ENCODE measurements at places on chromosomes 13 and 19.

- DNase-seq = no peak
Observed at GRCh38 chr13:108974686-108975085, 345.3 kb downstream of the MYO16 start.

GRCh38 chr13:70203661-70204229, 95.5 kb upstream of the KLHL1 start:
- DNase-seq = no peak

GRCh38 chr19:2661615-2662014, 40.9 kb downstream of the GNG7 start:
- DNase-seq = no peak

DNA sequence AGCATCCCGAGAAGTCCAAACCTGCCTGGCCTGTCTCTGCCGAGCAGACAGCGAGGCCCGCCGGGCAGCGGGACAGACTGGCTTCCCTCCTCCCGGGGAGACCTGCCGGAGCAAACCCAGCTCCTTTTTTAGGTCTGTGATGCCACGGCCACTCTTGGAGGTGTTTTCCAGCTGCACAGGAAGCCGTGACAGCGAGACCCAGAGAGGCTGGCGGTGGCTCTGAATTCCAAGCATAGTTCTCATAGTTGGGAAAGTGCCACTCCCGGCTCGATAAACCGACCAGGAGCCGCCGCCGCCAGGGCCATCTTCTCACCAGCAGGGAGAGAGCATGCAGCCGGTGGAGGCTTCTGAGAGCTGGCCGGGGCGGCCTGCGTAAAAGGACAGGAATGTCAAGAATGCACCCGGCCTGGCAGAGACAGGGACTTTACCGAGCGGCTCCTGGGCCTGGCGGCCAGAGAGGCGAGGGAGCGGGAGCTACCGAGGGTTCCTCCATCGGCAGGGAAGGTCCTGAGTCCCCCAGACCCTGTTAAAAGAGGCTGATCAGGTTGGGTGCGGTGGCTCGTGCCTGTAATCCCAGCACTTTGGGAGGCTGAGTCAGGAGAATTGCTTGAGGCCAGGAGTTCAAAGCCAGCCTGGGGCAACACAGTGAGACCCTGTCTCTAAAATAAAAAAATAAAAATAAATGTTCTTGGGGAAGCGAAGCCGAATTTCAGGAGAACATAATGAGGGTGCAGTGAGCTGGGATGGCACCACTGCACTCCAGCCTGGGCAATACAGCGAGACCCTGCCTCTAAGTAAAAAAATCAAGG, 64.9 kb downstream of the GADD45B start:
- DNase-seq = no peak

- DNase-seq = no peak
Observed at GRCh38 chr13:59112221-59112718, 1051.5 kb downstream of the DIAPH3 start.

GRCh38 chr19:13844130-13844631, 32.8 kb upstream of the NANOS3 start:
- DNase-seq = no peak

DNA sequence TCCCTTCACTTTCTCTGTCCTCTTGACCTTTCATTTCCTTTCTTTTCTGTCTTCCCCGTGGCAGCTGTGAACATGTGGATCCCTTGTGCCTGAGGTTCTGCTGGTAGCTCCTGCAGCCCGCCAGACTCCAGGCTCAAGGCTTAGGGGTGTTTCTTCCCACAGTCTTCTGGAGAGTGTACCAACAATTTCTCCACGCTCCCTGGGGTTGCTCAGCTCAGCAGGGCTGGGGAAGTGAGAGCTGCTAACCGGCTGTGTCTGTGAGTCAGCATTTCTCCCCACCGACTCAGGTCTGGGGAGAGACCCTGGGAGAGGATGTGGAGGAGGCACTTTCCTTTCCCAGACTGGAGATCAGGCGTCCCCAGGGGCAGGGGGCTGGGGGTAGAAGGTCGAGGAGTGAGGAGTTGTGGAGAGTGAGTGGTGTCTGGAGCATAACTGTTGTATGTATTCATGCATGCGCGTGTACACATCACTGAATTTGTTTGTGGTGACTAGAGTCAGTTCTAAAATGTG, 193.6 kb downstream of the KCNRG start:
- no peak for DNase-seq

GRCh38 chr19:37941782-37942515, 34.9 kb downstream of the SIPA1L3 start:
- DNase-seq = no peak

DNA sequence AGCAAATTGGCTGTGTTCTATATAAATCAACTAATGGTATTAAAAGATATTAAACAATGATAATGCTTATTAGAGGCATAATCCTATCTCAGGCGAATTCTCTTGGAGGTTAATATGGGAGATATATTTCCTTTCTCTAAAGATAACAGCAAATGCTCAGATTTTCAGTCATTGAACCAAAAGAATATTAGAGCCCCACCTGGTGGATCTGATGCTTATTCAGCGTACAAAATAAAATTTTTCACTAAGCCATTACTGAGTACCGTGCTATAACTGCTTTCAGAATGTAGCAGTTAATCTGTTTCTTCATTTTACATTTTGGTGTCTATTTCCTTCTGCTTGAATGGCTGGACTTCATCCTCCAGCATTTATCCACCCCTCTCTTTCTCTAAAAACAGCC, 143.3 kb upstream of the IPO5 start:
- DNase-seq = no peak

GRCh38 chr19:30733826-30734550, 361.8 kb downstream of the ZNF536 start:
- DNase-seq = no peak

DNA sequence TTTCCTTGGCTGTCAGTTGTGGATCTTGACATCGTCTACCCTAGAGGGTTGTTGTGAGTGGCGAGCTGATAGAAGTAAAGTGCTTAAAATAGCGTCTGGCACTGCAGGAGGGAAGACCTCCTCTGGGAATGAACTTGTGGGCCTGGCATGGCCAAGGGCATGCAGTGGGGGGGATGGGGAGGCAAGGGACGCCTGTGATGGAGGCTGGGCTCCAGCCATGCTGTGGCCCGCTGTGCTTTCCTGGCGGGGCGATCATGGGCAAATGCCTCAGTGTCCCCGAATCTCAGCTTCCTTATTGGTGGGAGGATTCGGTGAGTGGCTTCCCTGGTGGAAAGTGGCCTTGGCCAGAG, 10.7 kb downstream of the CARM1 start:
- no peak for DNase-seq

GRCh38 chr19:16654140-16654539, 5.8 kb downstream of the SMIM7 start:
- DNase-seq = no peak

GRCh38 chr19:44626048-44626624, 12.8 kb downstream of the IGSF23 start:
- no peak for DNase-seq

DNA sequence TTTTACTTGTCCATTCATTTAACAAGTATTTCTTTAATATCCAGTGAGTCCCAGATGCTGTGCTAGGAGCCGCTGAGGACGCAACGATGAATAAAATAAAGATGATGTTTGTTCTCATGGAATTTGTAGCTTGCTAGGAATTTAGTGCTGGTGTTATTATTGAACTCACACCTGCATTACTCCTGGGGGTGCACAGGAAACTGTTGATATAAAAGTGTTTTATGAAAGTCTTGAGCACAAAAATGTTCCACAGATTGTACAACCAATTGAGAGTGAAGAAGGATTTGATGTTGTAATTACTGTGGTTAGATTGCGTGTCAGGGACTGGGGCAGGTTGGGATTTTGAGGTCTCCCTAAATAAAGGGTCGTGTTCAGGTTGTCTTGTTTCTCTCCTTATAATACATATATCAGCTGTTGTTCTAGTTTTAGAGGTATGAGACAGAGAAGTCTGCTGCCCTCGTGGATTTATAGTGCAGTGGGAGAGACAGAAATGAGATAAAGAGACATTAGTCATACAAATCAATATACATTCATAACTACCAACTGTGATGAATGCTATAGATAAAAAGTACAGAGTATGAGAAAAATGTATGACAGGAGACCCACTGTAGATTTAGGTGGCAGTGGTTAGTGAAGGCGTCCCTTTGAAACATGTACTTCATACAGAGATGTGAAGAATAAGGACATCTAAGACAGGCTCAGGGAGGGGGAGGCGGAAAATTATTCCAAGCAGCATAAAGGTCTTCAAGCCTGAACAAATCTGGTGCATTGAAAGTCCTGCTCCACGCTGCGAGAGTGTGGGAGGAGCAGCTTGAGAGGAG, 11.3 kb downstream of the CACNG6 start:
- no peak for DNase-seq

DNA sequence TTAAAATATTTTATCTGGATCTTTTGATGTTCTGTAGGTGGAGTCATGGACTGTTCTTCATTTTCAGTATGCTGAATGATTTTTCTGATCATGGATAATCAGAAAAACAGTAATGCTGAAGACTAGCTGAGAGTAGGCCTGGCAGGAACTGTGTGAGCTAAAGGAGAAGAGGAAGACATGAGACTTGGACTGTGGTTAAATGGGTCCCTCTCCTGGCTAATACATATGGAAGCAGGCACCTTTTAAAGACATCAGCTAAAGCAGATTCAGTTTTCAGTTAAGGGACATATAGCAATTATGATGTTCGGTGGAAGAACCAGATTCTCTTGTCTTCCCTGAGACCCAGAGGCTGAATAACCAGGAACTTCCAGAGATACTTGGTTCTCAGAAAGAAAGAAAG, 169.4 kb downstream of the OLFM4 start:
- DNase-seq = no peak

GRCh38 chr13:97497400-97497799, 63.4 kb downstream of the RAP2A start:
- no peak for DNase-seq

DNA sequence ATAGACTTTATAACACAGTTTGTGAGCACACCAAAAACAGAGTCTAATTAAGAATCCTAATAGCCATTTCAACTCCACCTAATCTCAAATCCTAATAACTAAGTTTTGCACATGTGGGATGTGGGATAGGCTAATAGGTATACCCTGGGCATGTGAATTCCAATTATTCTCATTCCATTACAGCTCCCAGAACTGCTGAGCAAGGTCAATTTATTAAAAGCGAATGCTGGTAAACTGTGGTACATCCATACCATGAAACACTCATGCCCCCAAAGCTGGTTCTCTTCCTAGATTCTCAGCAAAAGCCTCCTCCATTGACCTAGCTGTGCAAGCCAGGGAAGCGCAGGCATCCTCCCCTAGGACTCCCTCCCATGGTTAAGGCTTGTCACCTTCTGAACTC, 113.8 kb downstream of the USP12 start:
- no peak for DNase-seq

- no peak for DNase-seq
Observed at GRCh38 chr13:102687520-102687919, 7.3 kb downstream of the METTL21C start.

DNA sequence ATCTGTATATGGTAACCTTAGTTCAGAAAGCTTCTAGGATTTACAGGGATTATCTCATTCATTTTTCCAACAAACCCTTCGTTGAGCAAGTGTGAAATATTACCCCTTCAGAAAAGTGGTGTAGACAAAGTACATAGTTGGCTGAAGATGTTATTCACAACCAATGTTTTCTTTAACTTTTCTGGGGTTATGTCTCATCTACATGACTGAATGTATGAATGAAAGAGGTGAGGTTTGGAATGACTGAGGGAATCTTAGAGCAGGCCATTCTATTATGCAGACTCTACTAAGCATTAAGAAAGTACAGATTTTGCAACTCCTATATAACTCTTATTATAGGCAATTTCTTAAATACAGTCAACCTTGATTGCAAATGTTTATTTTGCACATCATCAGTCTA, 167.2 kb downstream of the NDFIP2 start:
- no peak for DNase-seq

GRCh38 chr19:40872209-40872608, 9.8 kb downstream of the CYP2A7 start:
- no peak for DNase-seq

DNA sequence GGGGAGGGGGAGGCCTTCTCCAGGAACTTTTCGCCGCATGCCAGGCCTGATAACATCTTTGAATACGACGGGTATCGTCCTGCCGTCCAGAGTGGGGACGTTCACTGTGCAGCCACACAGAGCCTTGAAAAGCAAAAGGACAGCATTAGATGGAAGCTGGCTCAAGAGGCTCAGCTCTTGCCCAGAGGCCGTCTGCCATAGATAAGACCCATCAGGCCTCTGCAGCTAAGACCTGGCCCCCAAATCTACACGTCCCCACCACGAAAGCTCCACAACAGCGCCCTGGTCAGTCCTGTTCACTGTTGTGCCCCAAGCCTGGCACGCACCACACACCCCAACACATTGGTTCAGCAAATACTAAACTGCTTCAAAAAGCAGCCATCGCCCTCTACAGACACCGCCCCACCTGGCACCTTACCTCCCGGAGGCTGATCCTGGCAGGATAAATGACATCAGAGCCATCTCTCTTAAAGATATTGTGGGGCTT, 2.1 kb downstream of the DNAJB1 start:
- no peak for DNase-seq

GRCh38 chr13:39091586-39091985, 53.3 kb downstream of the NHLRC3 start:
- DNase-seq = no peak

- no peak for DNase-seq
Observed at GRCh38 chr13:53015971-53016370, 12.6 kb upstream of the OLFM4 start.

DNA sequence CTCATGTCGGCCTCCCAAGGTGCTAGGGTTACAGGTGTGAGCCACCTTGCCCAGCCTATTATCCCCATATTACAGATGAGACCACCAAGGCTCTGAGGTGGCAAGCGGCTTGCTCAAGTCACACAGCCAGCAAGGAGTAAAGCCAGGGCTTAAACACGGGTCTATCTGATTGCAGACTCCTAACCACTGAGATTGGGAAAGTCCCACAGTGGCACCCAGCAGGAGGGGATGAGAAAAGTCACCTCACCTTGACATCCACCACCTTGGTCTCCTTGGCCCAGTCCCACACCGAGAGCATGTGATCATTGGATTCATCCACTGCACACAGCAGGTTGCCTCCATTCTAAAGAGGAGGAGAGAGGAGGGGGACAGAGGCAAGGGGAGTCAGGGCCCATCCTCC, 9.5 kb downstream of the EML2 start:
- no peak for DNase-seq

GRCh38 chr19:34155686-34156085, 16.6 kb upstream of the LSM14A start:
- DNase-seq = no peak

DNA sequence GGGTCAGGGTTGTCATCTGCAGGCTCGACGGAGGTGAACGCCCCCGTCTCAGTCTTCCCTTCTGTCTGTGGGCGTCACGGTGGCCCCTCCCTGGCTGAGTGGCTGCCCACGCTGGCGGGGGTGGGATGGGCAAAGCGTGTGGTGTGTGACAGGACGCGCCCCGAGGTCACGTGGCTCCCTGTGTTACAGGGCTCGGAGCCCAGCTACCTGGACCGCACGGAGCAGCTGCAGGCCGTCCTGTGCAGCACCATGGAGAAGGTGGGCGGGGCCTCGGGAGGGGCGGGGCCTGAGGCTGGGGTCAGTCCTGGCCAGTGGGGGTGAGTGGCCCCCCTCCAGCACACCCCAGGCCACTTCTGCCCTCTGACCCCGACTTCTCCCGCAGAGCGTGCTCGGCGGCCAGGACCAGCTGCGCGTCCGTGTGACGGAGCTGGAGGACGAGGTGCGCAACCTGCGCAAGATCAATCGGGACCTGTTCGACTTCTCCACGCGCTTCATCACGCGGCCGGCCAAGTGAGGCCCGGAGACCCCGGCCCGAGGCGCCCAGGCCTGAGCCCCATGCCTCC, 6.3 kb upstream of the GRIN3B start:
- no peak for DNase-seq

All from stimulated activated CD8-positive, alpha-beta memory T cell treated with anti-CD3 and anti-CD28 coated beads, Interleukin-4, amount 100 ng/mL, for 1 hour (primary cell).